ENCODE measurements at places on chromosomes 7 and 10.

- DNase-seq, result no peak
Measured at GRCh38 chr7:74542558-74543117, 88.9 kb downstream of the GTF2IRD1 start.

GRCh38 chr10:43598446-43598845 is 7.8 kb upstream of the ZNF485 start:
- DNase-seq, result no peak

GRCh38 chr10:110632591-110633215 is 11.4 kb upstream of the RBM20 start:
- no peak for DNase-seq

GRCh38 chr10:11823122-11823988 is at the start of gene PROSER2:
TSS of gene PROSER2 (plus strand) at chr10:11823356. CDS start at chr10:11852078, 28,722 bp downstream.
- DNase-seq, result no peak

DNA sequence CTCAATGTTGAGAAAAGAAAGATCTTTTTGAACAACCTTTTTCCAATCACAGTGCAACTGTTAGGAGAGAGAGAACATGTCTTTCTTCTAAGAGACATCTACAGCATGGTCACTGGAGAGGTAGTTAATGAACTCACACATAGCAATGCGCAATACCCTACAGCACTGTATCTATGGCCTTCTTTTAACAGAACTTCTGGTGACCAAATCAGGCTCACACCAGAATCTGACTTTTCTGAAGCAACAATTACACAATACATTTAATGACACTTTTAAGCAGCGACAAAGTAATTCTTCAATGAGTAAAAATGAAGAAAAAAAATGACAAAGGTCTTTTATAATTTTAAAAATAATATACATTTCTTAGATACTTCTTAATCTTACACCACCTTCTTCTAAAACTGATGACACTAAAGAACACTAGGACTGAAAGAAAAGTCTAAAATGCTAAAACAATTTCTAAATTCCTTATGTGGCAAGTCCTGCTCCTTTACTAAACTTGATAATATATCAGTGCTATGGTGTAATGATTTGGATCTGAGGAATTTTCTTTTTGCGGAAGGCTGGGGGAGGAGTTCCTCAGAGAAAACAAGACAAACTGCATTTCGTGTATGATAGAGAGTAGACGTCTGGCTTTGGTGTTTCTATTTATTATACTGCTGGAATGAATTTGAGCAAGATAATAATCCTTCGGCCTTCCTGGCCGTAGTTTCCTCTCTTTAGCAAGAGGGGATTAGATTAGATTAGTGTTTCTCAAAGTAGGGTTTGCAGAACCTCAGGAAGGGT is 166.3 kb downstream of the ZNF438 start:
- no peak for DNase-seq

- DNase-seq, result no peak
Measured at GRCh38 chr7:37758501-37759045, 75.0 kb downstream of the GPR141 start.

GRCh38 chr7:55557666-55558188 is 14.6 kb downstream of the VOPP1 start:
- DNase-seq, result no peak

- DNase-seq, result no peak
Measured at GRCh38 chr10:90947030-90947960, 26.4 kb upstream of the ANKRD1 start.

DNA sequence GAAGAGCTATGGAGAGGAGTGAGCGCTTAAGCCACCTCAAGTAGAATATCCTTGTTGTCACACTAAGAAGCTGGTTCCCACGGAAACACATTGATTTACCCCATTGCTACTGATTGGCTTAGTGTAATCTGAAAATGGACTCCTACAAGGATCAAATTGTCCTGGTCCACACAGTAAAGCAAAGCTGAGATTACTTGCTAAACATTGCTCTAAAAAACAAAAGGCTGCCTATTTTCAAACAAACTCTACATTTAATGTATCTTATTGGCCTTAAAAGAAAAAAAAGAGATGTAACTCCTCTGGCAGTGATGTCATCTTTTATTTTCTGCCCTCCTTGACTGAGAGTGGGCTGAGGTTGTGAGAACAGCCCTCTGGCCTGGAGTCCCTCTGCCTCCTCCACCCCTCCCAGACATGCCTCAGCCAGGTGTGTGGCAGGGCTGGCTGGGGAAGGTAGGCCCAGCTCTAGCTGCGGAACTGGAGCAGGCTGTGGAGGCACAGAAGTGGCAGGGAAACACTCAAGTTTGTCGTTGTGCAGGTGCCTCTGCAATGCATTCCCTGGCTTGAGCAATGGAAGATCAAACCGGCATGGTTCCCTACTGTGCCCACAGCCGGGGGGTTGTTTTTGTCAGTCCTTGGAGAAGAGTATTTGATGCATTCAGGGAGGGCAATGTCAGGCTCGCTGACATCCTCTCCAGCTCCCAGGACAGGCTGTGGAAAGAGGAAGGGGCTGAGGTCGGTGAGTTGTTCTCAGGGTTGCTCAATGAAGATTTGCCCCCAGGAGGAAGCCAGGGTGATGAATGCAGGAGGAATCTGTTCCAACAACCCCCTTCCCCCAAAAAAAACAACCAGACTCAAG is 9.1 kb downstream of the KLF6 start:
- no peak for DNase-seq

DNA sequence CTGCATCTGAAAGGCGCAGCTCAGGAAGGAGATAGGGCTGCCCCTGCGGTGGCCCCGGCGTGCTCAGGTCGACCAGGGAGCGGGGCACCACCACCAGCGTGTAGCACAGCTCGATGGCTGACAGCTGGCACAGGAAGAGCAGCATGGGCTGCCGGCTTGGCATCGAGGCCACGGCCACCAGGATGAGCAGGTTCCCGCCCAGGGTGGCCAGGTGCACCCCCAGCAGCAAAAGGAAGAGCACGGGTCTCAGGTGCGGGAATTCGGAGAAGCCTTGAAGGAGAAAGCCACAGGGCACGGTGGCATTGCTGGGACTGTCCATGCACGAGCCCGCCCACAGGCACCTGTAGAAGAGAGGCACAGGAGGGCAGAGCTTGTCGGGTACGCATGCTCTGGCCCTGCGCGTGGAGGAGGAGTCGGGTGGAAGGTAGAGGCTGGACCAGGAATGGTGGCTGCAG is 33.9 kb downstream of the TAS2R41 start:
- DNase-seq, result no peak

- no peak for DNase-seq
Measured at GRCh38 chr10:4503076-4503475, 322.9 kb upstream of the AKR1E2 start.

DNA sequence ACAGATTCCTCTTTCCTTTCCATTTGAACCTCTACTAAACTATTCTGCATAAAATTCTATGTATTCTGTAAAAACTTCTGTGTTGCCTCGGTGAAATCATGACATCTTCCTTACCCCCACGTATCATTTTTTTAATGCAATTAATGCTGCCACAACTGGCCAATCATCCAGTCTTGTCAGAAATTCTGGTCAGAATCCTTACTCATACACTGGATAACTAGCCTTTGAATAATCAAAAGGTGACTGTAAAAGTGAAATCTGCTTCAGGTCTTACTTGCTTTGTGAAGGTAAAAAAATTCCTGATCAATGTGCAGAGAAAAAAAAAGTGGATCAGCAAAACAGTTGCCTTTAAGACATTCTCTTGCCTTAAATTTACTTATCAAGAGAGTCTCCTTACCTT is 89.1 kb upstream of the LRRTM3 start:
- no peak for DNase-seq

DNA sequence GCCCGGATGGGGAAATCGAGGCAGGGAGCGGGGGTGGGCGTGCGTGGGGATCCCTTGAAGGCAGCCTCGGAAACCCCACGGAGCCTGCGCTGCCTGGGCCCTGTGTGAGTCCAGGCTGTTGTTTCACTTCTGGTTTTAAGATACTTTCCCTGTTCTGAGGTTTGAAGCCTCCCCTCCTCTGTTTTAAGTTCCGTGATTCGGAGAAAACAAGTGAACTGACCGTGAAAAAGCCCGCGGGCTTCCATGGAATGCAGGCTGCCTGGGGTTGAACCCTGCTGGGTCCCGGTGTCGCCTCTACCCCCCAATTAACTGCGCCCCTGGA is 401 bp downstream of the LRRC27 start:
- DNase-seq, result no peak

- no peak for DNase-seq
Measured at GRCh38 chr7:121153411-121153810, 164.9 kb downstream of the CPED1 start.

DNA sequence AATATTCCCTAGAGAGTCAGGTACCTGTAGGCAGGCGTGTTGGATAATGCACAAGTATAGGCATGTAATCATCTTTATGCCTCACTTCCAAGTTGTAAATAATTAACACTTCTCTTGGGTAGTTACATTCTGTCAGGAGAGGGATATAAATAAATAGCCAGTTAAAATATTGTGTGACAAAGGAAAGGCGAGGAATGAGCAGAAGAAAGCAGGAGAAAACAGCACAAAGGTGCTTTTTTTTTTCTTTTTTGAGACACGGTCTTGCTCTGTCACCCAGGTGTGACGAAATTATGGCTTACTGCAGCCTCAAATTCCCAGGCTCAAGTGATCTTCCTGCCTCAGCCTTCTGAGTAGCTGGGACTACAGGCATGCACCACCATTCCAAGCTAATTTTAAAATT is 99.2 kb upstream of the LYZL2 start:
- DNase-seq, result no peak

- no peak for DNase-seq
Measured at GRCh38 chr10:110141185-110141584, 66.2 kb upstream of the MXI1 start.

DNA sequence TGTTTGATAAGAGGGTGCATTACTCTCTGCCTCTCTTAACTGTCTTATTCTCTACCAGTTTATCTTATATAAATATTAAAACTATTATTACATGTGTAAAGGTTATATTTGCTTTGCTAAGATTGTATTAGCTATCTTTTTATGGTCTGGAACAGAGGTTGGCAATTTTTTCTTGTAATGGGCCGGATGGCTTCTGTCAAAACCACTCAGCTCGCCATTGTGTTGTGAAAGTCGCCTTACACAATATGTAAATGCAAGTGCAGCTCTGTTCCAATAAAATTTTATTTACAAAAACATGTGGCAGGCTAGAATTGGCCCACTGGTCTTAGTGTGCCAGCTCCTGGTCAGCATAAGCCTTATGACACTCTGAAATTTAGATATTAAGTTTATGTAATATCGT is 185.8 kb downstream of the SDK1 start:
- DNase-seq, result no peak

- no peak for DNase-seq
Measured at GRCh38 chr10:58209669-58210068, 58.0 kb downstream of the IPMK start.

GRCh38 chr7:157987906-157988305 is 599.7 kb downstream of the PTPRN2 start:
- DNase-seq, result no peak

GRCh38 chr10:57336341-57336740 is 931.4 kb downstream of the IPMK start:
- no peak for DNase-seq

DNA sequence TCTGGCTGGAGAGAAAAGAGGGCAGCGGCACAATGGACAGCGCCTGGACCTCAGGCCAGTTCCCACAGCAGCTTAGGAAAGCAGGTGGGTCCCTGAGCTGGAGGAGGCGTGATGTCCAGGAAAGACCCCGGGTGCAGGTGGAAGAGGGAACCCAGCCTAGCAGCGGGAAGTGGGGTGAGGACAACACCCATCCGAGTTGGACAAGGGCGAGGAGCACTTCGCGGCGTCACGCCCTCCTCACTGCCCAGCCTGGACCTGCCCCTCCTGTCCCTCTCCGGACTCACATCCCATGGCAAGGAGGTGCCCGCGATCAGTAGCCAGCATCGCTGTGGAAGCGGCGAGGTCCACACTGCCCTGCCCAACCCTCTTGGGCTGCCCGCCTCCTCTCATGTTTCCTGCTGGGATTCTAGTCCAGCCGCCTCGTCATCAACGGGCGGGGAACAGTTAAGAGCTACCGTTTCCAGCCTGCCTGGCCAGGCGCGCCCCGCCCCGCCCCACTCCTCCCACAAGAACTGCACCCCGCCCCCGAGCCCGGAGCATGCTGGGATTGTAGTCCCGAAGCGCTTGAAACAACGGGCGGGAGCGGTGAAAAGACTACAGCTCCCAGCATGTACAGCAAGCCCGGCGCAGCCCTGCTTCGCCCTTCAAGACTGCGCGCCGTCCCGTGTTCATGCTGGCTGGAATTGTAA is 930.6 kb upstream of the ZNF722 start:
- DNase-seq, result no peak

DNA sequence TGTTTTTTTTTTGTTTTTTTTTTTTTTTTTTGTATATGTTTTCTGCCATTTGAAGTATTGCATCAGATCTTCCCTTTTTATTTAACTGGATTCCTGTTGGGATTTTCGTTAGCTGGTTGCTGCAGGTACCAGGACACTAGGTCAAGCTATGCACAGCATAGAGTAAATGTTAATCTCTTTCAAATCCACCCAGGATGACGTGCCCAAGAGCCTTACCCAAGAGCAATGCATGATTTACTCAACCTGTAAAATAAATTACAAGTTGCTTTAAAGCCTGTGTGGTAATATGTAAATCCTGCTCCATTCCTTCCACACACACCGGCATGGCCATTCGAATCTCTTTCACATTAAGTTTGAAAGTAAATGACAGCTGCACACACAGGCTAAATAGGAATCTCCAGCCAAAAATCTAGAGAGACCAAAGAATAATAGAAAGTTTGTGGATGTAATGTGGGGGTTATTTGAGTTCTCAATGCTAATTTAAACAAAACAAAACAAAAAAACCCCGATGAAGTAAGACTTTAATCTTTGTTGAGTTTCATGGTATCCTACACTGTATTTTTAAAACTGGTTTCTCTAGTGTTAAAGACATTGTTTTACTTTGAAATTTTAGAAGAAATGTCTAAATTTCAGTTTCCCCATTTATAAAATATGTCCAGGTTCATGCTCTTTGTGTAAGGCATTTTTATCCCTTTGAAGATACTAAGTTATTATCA is 167.9 kb downstream of the FRMD4A start:
- DNase-seq, result no peak

GRCh38 chr7:6248581-6248980 is 23.8 kb downstream of the CYTH3 start:
- no peak for DNase-seq

GRCh38 chr7:38069052-38069451 is 109.0 kb upstream of the STARD3NL start:
- no peak for DNase-seq

All from activated CD8-positive, alpha-beta memory T cell treated with anti-CD3 and anti-CD28 coated beads for 4 hours (primary cell).